Panc1 (cell line): ENCODE measurements at places on chromosomes 3 and 15. TPM values are rescaled to one million over a fixed set of nuclear protein-coding genes. Genes with fewer than 3 reads are reported as not detected.

Gene NR1I2
- not detected for total RNA-seq

Gene PPP1R14D
- total RNA-seq: 0.64 TPM

Gene LRTM1
- not detected for total RNA-seq

Gene PAQR9
- 0.36 TPM for total RNA-seq

Gene CACNA1D
- 23.0 TPM for total RNA-seq

Gene ABI3BP
- total RNA-seq: 0.21 TPM

Gene DALRD3
- total RNA-seq: 22.5 TPM

Gene PRR20G
- total RNA-seq: not detected

Gene DAG1
- total RNA-seq: 160 TPM

Gene LRRK1
- 88.0 TPM for total RNA-seq

Gene DAZL
- total RNA-seq: not detected
